ENCODE measurements at places on chromosomes 3 and 15.

DNA sequence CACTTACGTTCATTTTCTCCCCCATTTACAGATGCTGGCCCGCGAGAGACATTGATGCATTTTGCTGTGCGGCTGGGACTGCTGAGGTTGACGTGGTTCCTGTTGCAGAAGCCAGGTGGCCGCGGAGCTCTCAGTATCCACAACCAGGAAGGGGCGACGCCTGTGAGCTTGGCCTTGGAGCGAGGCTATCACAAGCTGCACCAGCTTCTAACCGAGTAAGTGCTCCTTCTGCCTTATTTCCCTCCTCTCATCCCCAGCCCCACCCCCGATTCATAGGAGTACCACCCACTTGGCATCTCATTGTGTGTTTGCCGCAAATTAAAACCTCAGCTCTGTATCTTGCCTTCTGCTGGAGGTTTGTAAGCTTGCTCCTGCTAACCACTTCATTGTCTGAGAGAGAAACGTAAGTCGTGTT lies 163.3 kb downstream of the AKAP13 start:
- peak; percentile 33 for DNase-seq

DNA sequence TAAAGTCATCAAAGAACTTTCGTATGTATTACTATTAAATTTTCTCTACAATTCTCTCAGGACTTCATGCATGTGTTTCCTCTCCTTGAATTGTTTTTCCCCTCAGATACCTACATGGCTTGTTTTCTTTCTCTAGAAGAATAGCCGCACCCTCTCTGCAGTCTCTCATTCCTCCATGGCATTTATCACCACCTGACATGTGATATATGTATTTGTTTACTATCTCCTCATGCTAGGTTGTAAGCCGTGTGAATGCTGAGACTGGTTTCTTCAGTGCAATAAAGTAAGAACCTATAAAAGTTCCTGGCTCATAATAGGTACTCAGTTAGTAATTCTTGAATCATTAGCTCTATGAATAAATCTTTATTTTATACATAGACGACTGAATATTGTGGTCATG lies 149.2 kb downstream of the CNTN4 start:
- no peak for DNase-seq

DNA sequence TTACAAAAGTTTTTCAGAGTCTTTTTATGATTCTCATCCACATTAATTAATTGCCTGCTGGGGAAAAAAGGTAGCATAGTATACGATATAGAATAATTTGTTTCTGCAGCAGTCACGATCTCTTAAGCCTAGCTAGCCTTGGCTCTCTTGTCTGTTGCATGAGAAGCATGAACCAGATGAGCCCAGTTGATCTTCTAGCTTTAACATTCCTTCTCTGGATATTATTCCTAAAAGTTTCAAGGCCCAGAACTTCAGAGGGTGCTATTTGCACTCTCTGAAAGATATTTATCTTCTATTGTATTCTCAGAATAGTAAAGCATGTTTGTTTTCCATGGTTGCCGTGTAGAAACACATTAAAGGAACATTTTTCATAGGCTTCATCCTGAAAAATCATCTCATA lies 69.3 kb downstream of the BTLA start:
- no peak for DNase-seq

DNA sequence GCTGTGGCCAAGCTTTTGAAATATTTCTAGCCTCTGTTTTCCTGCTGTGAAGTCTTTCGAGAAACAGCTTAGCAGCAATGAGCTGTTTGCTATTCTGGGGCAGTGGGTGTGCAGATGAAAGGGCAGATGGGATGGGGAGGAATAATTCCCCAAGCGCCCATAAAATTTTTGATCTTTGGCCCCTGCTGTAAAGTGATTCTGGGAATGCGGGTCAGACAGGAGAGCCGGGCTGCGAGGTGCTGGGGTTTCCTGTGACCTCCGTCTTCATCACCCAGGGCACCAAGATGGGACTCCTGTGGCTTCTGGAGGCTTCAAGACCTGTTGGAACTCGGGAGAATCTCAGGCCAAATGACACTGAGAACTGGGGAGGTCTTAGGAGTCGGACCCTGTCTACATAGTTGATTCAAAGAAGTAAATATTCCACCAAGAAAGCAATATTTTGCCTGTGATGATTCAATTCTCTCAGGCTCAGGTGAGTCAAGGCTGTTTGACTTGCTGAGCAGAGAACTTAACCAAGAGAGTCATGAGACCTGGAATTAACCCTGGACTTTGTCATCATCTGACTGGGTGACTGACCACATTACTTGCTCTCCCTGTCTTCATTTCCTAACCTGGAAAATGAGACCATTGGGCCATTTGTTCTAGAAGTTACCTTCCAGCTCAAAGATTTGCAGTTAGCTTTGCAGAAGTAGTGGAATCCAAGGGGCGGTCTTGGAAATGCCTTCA lies 86.4 kb downstream of the POLR2M start:
- DNase-seq: no peak

DNA sequence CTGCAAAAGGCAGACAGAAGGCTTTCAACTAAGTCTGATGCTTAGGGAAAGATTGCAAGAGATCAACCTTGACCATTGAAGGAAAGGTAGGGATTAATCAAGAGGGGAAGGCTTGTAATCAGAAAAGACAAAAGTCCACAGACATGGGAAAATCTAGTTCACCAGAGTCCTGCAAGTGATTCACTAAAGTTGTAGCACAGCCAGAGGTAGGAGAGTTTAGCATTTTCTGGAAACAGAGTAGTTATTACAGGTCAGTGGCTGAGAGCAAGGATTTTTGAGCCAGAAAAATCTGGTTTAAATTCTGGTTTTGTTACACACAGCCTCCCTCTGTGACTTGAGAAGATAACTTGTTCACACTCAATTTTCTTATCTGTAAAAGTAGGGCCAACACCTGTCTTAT lies 35.3 kb upstream of the DPPA4 start:
- no peak for DNase-seq

All from stimulated activated naive CD8-positive, alpha-beta T cell treated with anti-CD3 and anti-CD28 coated beads, Interleukin-15, Interleukin-2, amounts not matched to agents 100 U/mL and 50 U/mL, for 24 hours (primary cell).